ENCODE measurements at places on chromosomes 2 and 18.
A peak's percentile ranks its signal among the peaks of the same experiment; 100 is the strongest.

DNA sequence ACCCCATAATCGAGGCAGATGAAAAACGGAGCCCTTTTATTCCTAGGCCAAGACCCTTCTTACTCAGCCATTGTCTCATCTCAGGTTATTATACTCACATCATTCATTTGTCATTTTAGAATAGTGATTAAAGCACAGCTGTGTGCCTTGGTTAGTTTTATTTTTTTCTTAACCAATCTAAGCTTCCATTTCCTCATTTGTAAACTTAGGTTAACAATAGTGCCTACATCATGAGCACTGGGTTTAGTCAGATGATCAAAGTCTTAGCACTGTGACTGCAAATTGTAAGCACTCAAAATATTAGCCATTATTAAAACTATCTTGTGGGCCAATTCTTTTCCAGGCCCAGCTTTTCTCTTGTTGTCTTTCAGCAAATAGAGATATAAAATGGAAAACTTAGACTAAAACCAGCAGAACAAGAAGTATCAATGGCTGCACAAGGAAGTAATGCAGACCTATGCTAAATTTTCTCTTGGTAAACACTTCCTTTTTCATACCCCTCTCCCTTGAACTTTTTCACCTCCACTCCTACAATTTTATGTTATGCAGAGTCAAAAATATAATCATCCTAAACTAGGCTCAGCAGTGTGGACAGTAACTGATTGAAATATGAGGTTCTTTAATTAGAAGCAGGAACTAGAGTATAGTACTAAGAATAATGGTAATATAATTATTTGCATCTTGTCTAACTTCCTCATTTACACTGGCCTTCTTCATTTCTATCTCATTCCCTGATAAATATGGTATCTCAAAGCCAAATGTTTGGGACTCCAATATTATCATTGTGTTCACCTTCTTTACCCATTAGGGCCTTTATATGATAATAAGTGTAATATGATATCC lies 21.5 kb upstream of the GALNT3 start:
- no peak for DNase-seq

DNA sequence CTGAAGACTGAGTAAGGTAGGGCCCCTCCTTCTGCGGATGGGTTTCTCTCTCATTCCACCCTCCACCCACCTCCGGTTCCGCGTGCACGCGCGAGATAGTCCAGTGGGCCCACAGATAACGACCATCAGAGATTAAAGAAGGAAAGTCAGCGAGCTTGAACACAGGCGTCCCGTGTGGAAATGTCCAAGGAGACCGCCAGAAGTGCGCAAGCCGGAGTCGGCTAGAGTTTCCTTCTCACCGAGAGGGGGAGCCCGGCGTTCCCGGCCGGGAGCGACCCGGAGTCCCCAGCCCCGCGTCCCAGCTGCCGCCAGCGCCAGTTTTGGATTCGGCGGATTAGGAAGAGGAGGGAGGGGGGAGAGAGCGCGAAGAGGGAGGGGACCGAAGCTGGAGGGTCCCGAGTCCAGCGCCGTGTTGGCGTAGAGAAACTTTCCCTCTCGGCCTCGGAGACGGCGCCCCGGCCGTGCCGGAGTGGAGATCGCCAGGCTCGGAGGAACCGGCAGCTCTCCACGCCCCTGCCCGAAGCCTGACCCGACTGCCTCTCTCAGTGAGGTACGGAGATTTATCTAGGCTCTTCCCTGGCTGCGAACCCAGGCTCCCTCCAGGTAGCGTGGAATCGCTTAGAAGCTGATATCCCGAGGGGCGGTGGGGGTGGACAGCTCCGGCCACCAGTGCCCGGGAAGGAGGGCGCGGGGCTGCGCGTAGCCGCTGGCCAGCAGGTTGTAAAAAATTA lies at the start of gene GULP1:
TSS of gene GULP1 (plus strand) at position 258 of the 731 bp plus-strand sequence. CDS start 185,829 bp downstream, outside the sequence.
- peak; percentile 0 for DNase-seq

- no peak for DNase-seq
Observed at GRCh38 chr2:231856959-231857358, 69.2 kb downstream of the NPPC start.

DNA sequence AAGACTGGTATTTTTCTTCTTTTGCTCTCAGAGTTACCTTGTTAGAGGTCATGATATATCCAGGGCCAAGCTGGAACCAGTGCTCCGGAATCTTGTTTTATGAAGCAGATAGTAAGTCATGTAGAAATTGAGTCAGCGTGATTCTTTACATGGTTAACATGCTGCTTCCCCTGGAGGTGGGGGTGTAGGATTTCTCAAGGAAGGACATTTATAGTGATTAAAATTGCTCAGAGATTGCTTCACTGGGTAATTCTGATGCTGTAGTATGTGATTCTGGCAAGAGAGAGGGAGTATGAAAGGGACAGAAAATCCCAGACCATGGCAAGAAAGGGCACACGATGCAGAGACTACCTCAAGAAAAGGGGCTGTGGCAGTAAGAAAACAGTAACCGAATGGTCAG lies 8.0 kb upstream of the MYL1 start:
- DNase-seq: no peak

- DNase-seq: no peak
Observed at GRCh38 chr2:98347298-98348065, 1.2 kb downstream of the CNGA3 start.

GRCh38 chr2:222242532-222242931 lies 56.3 kb downstream of the PAX3 start:
- DNase-seq: no peak

DNA sequence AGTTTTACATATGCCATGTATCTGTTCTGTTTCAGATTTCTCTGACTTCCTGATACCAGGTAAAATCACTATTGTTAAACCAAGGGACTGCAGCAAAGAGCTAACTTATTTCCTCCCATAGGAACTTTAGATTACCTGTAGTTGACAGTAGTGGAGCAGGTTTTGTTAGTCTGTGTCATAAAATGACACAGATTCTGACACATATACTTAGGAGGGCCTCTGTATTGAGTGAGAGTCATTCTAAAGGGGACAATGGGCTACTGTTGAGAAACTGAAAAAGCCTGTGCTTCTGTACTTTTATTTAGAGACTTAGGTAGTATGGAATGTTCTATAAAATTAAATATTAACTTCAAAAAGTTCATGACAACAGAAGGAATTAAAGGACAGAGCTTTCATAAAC lies 48.2 kb downstream of the KCMF1 start:
- DNase-seq: no peak

- no peak for DNase-seq
Observed at GRCh38 chr2:37267685-37268084, 36.2 kb downstream of the NDUFAF7 start.

DNA sequence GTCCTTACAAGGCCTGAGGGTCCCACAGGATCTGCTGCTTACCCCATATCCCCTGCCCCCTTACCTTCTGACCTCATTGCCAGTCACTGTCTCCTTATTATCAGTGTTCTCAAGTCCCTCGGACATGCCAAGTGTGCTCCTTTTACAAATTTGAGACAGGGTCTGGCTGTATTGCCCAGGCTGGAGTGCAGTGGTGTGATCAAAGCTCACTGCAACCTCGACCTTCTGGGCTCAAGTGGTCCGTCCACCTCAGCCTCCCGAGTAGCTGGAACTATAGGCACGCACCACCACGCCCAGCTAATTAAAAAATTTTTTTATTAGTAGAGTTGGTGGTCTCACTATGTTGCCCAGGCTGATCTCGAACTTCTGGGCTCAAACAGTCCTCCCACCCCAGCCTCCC lies 141.0 kb downstream of the PHLPP1 start:
- no peak for DNase-seq

DNA sequence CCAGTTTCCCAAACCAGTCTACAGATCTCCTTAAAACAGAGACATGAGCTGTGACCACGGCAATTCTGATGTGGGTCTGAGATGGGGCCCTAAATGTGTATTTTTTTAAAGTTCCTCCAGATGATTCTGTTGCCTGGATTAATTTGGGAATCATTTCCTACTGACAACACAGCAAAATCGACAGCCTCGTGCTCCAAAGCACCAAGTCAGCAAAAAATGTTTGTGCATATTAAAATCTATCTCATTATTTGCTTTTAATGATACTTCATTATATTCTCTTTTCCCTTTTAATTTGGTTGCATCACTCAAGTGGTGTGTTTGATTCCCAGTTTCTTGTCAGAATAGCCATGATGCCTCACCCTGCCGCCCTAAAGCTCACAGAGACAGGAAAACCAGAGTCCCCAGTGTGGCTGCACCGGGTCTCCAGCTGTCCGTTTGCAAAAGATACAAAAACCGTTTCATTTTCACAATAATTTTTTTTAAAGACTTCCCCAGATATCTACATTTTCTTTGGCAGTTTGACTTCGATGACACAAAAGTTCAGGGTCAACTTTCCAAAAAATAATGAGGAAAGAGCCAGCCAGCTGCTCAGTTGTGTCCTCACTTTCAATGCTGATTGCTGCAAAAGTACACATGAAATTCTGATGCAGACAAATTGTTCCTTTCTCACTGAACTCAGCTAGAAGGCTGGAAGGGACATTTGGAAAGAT lies 443.2 kb upstream of the ID2 start:
- no peak for DNase-seq

Measured in activated CD4-positive, alpha-beta T cell treated with anti-CD3 and anti-CD28 coated beads, Interleukin-2, Interleukin-4, amounts not matched to agents 100 ng/mL and 50 ng/mL, durations not matched to agents 16 hours and 8 hours (primary cell).